ENCODE measurements at places on chromosomes 3 and 15.

DNA sequence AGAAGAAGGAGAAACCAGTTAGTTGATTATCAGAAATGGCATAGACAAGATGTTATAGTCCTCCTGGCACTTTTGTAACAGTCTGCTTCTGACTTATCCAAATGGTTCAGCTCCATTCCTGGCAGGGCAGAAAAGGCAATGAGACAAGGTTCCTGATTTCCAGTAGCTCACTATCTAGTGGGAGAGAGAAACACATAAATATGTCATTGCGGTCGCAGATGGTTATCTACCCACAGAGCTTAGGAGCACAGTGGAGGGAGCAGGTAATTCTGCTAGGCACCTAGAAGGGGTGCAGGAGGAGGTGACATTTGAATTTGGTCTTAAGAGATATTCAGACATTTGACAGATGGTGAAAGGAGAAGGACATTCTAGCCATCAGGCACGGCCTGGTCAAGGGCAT is 78.1 kb downstream of the TAMM41 start:
- DNase-seq, result no peak

- no peak for DNase-seq
Measured at GRCh38 chr3:97235179-97235578, 420.8 kb downstream of the EPHA6 start.

GRCh38 chr15:50670115-50670514 is 16.5 kb downstream of the TRPM7 start:
- no peak for DNase-seq

GRCh38 chr15:62413786-62414185 is 248.7 kb upstream of the C2CD4B start:
- DNase-seq, result no peak

- no peak for DNase-seq
Measured at GRCh38 chr3:81868597-81868996, 107.2 kb upstream of the GBE1 start.

DNA sequence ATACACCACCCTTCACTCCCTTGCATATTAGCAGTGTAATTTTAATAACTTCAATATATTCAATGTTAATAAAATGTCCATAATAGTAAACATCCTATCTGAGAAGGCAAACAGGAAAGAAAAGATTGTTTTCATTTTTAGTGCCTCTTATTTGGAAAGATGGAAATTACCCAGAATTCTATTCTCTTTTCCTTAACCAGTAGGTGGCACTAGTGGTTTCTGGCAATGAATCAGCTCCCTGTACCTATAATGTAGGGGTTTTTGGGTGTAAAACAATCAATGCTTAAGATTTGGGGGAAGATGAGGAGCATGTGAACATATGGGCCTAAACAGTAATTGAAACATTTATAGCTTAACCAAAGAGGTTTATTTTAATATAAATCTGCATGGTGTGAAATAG is 5.7 kb upstream of the SEMA6D start:
- no peak for DNase-seq

DNA sequence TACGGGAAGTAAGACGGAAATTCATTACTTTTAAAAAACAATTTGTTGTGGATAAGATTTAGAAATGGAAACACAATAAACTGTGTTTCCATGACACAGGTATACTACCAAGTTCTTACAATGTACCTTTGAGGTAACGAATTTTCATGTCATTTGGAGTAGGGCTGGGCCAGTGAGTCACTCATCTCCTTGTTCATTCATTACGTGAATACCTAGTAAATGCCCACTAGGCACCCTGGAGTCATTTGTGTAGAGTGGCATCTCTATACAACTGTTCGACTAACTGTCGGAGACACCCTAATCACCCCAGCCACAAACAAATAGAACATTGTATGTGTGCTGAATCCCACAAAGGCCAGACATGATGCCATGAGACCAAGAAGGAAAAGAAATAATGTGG is 94.8 kb downstream of the IGF1R start:
- DNase-seq, result no peak

DNA sequence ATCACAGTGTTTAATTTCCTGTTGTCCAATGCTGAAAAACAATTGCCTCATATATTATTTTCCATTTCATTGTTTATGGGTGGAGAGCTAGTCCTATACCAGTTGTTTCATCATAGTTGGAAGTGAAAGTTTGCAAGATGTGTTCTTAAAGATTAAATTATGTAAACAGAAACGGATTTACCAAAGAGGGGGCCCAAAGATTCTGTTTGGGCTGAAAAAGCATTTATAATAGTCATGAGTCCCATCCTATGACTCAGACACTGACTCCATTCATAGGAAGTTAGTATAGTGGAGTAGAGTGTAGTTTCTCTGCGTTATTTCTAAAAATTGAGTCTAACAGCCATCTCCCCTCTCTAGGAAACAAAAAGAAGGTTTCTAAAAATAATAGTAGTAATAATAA is 24.3 kb downstream of the NFKBIZ start:
- no peak for DNase-seq

DNA sequence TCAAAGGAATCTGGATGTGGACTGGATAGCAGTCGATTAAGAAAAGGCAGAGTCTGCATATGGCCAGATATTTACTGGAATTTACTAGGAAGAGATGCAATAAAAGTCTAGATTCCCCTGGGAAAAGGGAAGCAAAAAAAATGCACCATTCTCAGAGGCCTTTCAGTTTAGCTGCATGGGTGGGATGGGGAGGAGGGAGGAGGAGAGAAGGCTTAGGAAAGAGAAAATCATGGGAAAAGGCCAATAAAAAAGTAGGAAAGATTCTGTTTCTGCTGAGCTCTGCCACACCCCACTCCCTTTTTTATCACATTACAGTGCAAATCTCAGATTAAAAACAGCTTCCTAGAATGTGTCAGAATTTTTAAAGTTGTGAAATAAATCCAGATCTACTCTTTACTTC is 103.6 kb downstream of the ADAMTS9 start:
- no peak for DNase-seq

- DNase-seq, result no peak
Measured at GRCh38 chr15:95416576-95416975, 913.9 kb upstream of the NR2F2 start.

DNA sequence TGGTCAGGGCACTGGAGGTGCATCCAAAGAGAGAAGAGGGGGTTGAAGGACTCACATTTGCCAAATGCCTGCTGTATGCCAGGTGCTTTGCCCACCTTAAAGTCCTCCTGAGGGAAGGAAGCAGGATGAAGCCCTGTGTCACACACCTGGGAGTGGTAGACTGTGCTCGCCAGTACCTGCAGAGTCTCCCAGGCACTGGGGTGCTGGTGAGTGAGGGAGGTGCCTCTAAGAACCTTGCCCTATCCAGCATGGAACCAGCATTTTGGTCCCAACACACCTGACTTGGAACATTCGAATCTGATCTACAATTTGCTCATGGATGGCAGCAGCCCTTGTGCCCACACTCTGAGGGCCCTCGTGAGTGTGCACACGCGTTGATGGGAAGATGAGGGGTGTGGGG is 76.7 kb downstream of the SEC22A start:
- DNase-seq, result no peak

- DNase-seq, result no peak
Measured at GRCh38 chr3:88141458-88142083, 8.2 kb upstream of the C3orf38 start.

GRCh38 chr3:45491344-45491743 is 103.0 kb downstream of the LARS2 start:
- no peak for DNase-seq

- DNase-seq, result no peak
Measured at GRCh38 chr3:164465172-164465571, 613.1 kb downstream of the SI start.

- DNase-seq, result no peak
Measured at GRCh38 chr15:77022646-77023575, 28.0 kb downstream of the PSTPIP1 start.

DNA sequence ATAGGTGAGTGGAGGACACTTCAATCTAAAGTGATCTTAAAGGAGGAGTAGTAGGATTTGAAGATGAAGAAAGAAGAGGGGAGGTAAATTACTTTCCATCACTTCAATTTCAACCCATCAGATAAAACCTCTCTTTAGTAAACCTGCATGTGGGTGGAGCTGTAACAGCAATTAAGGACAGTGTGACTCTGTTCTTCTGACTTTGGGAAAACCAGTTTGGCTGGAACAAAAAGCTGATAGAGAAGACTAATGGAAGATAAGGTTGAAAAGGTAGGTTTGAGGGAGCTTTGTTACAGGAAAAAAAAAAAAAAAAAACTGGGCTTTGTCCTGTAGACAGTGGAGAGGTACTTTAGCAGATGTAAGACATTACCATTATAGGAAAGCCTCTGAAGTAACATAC is 4.5 kb upstream of the GSK3B start:
- DNase-seq, result no peak

GRCh38 chr3:55569033-55569599 is 82.0 kb upstream of the WNT5A start:
- DNase-seq, result no peak

DNA sequence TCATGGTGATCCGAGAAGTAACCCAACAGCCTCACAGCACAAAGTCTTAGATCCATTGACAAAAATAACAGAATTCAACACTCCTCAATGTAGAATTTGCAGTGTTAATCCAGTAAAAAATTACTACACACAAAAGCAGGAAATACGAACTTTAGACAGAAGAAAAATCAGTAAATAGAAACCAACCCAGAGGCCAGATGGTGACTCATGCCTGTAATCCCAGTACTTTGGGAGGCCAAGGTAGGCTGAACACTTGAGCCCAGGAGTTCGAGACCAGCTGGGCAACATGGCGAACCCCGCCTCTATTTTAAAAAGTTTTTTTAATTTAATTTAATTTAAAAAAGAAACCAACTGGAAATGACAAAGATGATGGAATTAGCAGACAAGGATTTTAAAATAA is 36.1 kb downstream of the SELENOT start:
- DNase-seq, result no peak

DNA sequence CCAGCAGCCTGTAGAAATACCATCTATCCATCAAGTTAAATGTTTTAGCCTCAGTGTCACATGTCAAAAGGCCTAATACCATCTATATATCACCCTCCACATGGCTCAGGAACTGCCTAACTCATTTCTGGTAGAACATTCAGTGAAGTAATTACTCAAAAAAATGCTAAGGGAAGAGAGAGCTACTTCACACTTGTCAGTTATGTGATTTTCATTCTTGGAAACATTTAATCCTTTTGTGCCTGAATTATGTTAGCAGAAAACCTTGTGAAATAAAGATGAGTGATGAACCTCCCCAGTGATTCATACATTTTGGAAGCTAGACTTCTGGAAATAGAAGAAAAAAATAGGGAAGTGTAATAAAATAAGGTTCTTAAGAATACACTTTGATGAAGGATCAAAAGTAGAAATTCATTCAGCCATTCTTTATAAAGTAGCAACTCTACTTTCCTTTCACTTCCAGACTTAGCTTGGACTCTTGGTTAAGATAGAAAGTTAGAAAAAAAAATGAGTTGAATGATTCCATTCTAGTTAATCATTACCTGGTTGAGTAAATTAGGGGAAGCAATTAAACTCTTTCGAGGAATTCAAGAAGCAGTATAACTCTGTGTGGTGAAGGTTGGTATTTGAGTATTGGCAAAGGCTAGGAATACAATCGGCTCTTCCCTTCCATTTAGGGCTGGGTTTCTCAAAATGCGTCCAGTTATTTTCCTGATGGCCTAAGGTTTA is 3.6 kb downstream of the OTOL1 start:
- DNase-seq, result no peak

DNA sequence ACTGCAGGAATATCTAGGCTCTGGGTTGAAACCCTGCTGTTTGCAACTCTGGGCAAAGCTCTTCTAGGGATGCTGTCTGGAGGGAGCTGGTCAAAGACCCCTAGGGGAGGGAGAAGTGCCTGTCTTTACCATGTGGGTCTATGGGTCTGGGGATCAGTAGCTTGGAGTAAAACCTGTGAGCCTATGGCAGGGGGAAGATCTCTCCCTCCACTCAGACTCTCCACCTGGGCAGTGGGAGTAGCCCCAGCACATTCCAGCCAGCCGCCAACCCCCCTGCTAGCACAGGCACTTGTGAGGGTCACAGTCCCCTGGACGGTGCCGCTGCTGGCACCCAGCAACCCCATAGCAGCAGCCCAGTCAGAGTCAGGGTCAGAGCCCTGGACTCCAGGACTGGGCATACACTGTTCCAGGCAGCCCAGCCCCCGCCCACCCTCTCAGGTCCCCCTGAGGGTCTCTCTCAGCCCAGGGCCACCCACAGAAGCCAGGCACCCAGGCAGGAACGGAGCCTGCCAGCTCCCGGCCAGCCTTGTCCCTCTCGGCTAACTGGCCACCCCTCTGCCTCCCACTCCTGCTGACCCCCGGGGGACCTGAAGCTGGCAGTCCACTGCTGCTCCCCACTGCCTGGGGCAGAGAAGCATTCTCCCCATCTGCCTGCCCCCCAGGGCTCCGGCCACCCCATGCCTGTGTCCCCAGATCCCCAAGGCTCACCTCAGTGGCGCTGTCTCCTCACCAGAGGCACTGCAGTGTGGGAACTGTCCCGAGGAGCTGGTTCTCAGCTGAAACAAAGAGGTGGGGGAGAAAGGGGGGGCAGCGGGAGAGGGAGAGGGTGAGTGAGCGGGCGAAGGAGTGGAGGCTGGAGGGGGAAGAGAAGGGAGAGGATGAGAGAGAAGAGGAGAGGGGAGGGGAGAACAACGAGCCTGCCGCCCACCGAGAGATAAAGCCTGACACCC is 10.8 kb downstream of the GLYCTK start:
- no peak for DNase-seq

- no peak for DNase-seq
Measured at GRCh38 chr15:85407421-85408269, 27.2 kb downstream of the AKAP13 start.

GRCh38 chr3:21310891-21311290 is 440.1 kb downstream of the ZNF385D start:
- no peak for DNase-seq

DNA sequence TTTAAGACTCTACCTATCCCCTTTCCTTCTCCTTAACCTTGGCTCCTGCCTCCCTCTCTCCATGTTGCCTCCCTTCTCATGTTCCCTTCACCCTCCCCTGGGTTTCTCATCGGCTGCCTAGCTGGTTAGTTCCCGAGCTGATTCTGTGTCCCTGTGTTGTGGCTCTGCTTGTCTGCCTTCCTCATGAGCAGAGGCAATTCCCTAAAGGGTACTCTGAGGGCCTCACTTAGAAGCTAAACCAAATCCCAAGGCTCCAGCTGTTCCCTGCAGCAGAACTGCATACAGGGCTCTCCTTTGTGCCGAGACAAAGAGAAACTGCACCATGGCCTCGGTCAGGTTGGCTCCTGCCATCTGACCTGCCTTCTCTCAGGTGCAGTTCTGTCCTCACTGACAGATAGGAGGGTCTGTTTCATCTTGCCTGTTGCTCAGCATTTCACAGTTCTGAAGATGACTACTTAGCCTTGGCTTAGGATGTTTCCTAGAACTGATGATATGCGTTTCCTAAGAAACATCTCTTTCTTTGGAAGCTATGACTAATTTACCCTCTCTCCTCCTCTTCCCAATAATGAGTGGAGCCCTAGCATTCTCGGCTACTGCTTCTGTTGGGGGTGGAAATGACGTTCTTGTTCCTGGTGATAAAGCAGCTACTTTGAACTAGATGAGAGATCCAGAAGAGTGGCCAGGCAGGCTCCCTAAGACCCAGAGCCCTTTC is 27.1 kb downstream of the DUOX1 start:
- DNase-seq, result no peak

- no peak for DNase-seq
Measured at GRCh38 chr15:68405378-68406250, 26.3 kb downstream of the ITGA11 start.
